Muscle of arm (tissue), 14 donors: ENCODE measurements at places on chromosomes 2 and 18. TPM values are rescaled to one million over a fixed set of nuclear protein-coding genes. Genes with fewer than 3 reads are reported as not detected.

Gene SERPINB13
- polyA plus RNA-seq: not detected

Gene ALPG
- polyA plus RNA-seq: not detected

Gene FOXD4L1
- 1.2 TPM for polyA plus RNA-seq

- no peak for DNase-seq
Measured at GRCh38 chr2:210860276-210860675, 303.9 kb downstream of the CPS1 start.

GRCh38 chr2:100197631-100198153, 55.3 kb upstream of the AFF3 start:
- peak; percentile 61 for DNase-seq

GRCh38 chr18:60228609-60229595, 143.7 kb downstream of the MC4R start:
- DNase-seq: peak; percentile 73

GRCh38 chr18:73414598-73414997, 546.8 kb upstream of the NETO1 start:
- DNase-seq: no peak

GRCh38 chr18:39051013-39051412, 1485.4 kb upstream of the CELF4 start:
- no peak for DNase-seq

DNA sequence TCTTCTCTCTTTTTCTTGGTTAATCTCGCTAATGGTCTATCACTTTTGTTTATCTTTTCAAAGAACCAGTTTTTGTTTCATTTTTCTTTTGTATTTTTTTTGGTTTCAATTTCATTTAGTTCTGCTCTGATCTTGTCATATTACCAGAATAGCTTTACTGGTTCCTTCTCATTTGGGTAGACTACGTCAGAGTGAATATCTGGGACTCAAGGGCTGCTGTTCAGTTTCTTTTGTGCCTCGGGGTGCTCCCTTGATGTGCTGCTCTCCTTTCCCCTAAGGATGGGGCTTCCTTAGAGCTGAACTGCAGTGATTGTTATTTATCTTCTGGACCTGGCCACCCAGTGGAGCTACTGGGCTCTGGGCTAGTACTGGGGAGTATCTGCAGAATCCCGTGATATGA, 29.4 kb upstream of the IL1RN start:
- no peak for DNase-seq

- no peak for DNase-seq
Measured at GRCh38 chr2:18836436-18836835, 247.1 kb upstream of the NT5C1B start.

DNA sequence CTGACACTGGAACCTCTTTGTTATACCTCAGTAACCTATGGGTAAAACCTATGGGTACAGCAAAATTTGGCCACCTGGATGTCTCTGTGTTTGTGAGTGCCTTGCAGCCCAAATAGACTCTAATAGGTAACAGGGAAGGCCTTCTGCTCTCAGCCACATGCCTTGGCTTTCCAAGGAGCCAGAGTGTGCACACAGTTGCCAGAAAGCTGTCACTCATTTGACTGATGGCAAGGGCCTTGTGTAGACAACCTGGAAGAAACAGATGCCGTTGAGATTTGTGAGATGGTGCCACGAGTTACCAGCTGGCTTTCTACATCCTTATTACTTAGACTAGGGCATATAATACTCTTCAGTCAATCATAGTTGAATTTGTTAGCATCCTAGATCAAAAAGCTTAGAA, 90.1 kb upstream of the RAB12 start:
- no peak for DNase-seq

- DNase-seq: no peak
Measured at GRCh38 chr2:135962366-135963123, 22.9 kb downstream of the DARS1 start.

DNA sequence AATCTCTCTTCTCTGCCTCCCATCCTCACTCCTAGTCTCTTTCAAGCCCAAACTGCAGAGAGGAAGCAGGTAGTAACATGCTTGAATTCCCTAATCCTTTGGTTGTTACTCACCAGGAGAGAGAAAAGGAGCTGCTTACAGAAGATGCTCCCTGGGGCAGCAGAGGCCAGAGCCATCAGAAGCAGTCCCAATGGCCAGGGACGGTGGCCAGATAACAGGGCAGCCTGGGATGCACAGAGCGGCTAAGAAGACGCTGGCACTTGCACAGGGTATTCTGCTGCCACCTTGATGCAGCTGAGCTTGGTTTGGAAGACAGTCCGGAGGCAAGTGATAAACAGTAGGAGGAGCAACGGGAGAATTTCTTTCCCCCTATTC, 250 bp downstream of the DSC1 start:
- no peak for DNase-seq

GRCh38 chr18:26432651-26433424, 115.5 kb downstream of the KCTD1 start:
- DNase-seq: no peak
